ENCODE measurements at places on chromosomes 16 and 17. TPM values are rescaled to one million over a fixed set of nuclear protein-coding genes. Genes with fewer than 3 reads are reported as not detected.

C1QTNF8 gene
- 0.03 TPM for polyA plus RNA-seq

KRT9 gene
- not detected for polyA plus RNA-seq

SOX9 gene
- polyA plus RNA-seq: 48.0 TPM

TBC1D3G gene
- polyA plus RNA-seq: not detected
